SJSA1 (cell line): ENCODE measurements at places on chromosomes 4 and X. TPM values are rescaled to one million over a fixed set of nuclear protein-coding genes. Genes with fewer than 3 reads are reported as not detected.
A peak's percentile ranks its signal among the peaks of the same experiment; 100 is the strongest.

DNA sequence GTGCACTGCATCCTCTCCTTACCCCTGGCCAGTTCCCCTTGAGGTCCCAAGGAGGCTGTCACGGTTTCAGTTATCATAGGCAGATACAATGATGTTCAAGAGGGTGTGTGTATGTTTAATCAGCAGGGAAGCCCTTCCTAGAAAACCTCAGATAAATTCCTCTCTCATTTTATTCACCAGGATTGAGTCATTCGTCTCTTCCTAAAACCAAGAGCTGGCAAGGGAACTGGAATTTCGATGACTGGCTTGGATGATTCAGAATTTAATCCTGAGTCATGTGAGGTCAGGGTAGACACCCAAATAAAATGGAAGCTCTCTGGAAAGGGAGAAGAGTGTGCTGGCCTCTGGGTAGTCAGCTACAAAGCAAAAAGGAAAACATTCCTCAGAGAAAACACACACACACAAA is 106.2 kb upstream of the RAPGEF2 start:
- peak; percentile 95 for DNase-seq

DNA sequence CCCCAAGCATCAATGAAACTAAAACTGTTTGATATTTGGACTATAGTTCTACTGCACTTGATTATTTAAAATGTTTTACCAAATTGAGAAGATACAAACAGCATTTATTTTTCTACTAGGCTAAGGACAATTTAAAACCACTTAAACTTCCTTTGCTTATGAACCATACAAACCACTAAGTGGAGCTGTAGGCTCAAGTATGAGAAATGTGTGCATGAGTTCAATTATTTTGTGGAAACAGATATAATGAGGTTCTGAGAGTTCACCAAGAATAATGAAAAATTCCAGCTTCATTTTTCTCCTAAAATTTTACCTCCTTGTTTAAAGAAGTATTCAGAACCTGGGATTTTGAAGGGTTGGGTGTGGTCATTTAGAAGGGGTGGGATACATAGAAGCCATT is 63.1 kb downstream of the SERPINA7 start:
- no peak for DNase-seq

DNA sequence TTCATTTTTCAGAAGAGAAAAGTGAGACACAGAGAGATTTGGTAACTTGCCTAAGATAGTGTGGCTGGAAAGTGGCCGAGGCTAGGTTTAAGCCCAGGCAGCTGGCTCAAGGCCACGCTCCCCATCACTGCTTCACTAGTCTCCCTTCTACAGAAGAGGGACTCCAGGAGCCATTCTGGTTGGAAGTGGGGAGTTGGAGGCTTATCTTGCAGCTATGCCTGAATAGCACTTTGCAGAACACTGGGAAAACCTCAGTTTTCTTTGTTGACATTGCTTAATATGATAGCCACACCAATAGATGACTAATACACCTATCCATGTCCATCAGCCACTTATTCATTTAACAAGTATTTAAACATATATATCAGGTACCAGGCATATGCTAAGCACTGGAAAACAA is 18.5 kb downstream of the LRRC66 start:
- no peak for DNase-seq

DNA sequence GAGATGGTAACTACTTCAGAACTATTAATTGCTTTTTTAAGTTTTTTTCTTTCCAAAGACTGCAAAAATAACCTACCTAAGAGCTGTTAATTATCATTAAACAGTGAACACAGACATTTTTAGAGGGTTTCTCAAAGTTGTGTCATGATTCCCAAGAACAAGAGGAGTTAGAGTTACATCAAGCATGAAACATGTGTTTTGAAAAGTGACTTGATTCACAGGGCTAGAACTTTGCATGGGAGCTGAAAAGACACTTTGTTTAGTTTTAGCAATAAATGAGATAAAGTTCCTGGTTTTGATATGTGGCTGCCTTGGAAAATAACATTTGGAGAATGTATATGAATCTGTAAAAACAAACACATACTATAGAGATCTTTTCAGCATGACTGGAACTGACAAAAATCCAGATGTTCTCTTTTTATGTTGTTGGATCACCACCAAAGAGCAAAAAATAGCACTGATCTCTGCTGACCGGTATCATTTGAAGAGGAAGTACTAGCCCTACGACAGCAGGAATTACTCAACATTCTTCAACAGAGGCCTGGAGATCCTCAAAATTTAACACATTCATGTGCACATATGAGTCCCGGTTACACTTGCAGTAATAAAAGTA is 173.0 kb upstream of the PCDH18 start:
- DNase-seq: no peak

BEX1 gene
- not detected in 2 replicates for total RNA-seq

CFAP99 gene
- total RNA-seq: not detected in 2 replicates

SAGE1 gene
- total RNA-seq: not detected in 2 replicates

UGT8 gene
- total RNA-seq: not detected in 2 replicates
